ENCODE measurements at places on chromosomes 13 and 19.

DNA sequence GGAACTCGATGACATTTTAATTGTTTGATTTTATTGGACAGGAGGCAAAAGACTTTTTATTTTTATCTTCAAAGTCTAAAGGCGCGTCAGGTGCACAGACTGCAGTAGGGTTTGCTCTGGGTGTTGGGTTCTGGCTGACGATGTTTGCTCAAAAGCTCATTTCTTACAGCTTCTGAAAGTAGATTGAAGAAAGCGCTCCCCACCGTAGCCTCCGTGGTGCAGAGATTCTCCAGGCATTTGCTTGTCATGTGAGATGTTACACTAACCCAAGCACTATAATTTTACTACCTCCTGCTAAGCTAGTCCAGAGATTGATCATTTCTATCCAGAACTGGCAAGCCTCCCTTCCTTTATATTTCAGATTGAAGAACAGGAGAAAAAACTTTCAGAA is 14.5 kb upstream of the ATP11A start:
- no peak for DNase-seq

GRCh38 chr13:46866150-46866549 is 30.7 kb downstream of the HTR2A start:
- peak; percentile 28 for DNase-seq

DNA sequence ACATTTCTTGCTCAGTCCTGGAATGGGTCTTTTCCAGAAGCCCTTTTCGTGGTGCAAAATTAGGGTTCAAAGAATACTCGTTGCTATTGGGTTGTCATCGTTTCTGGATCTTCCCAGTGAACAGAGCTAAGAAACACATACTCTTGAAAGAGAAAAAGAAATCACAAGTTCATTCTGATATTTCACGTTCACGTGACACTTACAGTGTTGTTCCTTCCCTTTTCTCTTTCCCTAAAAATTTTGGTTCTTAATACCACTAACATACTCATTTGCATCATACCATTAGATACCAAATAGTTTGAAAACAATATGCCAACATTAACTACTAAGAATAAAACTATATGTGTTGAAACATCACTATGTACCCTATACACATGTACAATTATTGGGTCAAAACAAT is 13.4 kb upstream of the GTF2F1 start:
- no peak for DNase-seq

GRCh38 chr19:1001538-1002166 is 1.4 kb downstream of the GRIN3B start:
- DNase-seq, result peak; percentile 38

DNA sequence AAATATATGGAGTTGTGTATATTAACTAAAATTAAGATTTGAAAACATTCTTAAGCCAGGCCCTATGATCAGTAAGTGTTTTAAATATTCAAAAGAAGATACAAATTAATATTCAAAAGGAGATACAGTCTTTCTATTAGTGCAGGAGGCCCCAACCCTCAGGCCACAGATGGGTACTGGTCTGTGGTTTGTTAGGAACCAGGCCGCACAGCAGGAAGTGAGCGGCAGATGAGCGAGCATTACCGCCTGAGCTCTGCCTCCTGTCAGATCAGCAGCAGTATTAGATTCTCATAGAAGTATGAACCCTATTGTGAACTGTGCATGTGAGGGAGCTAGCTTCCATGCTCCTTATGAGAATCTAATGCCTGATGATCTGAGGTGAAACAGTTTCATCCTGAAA is 232.9 kb downstream of the FOXO1 start:
- no peak for DNase-seq

DNA sequence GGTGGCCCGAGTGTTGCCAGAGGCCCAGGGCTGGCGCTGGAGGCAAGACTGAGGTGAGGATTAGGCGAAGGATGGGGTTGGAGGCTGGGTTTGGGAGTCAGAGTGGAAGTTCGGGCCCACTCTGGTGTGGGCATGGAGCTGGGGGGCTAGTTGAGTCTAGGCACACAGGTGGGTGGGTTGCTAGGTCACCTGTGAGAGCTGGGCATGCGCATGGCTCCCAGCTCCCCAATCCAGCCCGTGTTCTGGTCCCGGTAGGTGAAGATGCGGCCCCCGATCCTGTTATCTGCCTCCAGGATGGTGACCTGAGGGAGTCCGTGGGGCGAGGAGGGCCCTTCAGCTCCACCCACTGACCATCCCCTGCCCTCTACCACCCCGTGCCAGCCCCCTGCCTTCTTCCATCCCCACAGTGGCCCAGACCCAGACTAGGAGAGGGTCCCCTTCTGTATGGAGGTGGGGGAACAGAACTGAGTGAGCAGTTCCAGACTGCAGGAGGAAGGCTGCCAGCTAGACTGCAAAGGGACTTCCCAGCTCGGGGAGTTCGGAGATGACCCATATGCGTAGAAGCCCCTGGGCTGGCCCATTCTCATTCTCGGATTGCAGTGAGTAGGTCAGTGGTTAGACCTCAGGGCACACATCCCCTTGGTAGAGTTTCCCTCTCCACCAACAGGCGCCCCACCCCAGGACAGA is 1.7 kb downstream of the IL4I1 start:
- DNase-seq, result no peak

- no peak for DNase-seq
These were observed 14.0 kb upstream of the KPTN start for GRCh38 chr19:47497821-47498520.
